Pancreas (tissue), 10 donors: ENCODE measurements at places on chromosomes 7 and 10. TPM values are rescaled to one million over a fixed set of nuclear protein-coding genes. Genes with fewer than 3 reads are reported as not detected.

Gene MEPCE
- total RNA-seq = 17.5 TPM

Gene CRYGN
- not detected for total RNA-seq

Gene HABP2
- total RNA-seq = 12.6 TPM

Gene MEOX2
- total RNA-seq = 0.24 TPM

Gene THSD7A
- total RNA-seq = 1.8 TPM

Gene AKR1C8
- total RNA-seq = not detected

Gene PITRM1
- 24.7 TPM for total RNA-seq
